ENCODE measurements at places on chromosomes 5 and 9. TPM values are rescaled to one million over a fixed set of nuclear protein-coding genes. Genes with fewer than 3 reads are reported as not detected.
A peak's percentile ranks its signal among the peaks of the same experiment; 100 is the strongest.

GRCh38 chr5:101435768-101436167 is 532.7 kb upstream of the ST8SIA4 start:
- DNase-seq, result no peak

DNA sequence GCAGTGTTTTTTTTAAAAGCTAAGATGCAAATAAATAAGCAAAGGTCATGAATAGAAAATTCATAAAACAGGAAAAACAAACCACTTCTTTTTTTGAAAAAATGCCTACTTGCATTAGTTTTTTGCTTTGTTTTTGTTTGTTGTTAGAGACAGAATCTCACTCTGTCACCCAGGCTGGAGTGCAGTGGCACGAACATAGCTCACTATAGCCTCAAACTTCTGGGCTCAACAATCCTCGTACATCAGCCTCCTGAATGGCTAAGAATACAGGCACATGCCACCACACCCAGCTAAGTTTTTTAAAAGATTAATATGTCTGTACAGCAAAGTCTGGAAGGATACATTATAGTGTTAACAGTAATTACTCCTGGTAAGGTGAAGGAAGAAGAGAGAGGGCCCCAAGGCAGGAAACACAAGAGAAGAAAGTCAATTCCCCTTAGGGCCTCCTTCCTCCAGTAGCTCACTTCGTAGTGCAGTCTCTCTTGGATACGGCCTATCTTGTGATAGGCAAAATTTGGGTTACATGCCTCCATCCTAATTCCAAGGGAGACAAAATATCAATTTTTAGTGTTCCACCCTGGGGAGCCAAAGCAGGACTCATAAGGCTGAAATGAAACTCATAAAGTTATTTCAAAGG is 15.3 kb downstream of the FAM169A start:
- DNase-seq, result no peak

- no peak for DNase-seq
Measured at GRCh38 chr5:58759745-58760144, 176.9 kb downstream of the RAB3C start.

- no peak for DNase-seq
Measured at GRCh38 chr5:81779125-81779915, 28.4 kb upstream of the SSBP2 start.

DNA sequence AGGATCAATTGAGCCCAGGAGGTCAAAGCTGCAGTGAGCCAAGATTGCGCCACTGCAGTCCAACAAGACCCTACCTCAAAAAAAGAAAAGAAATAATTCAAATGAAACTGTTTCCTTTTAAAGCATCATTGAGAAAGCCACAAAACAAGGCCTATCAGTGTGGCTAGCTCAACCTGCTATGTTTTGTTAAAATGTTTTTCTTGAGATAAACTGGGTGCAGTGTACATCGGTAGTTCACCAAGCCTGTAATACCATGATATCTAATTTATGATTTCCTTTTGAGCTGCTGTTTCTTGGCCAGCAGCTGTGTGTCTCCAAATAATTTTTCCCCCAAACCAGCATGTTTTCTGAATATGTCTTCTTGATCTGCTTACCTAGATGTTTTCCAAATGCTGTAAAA is 97.3 kb upstream of the GOLGA1 start:
- DNase-seq, result no peak

The LCN9 gene
- not detected for total RNA-seq

The QRFP gene
- not detected for total RNA-seq

The ANKRD34B gene
- total RNA-seq, result not detected

The OTULIN gene
- total RNA-seq, result 25.6 TPM

GRCh38 chr9:24073007-24073592 is 247.1 kb upstream of the ELAVL2 start:
- no peak for DNase-seq

- DNase-seq, result no peak
Measured at GRCh38 chr9:119441832-119442231, 72.6 kb upstream of the BRINP1 start.

DNA sequence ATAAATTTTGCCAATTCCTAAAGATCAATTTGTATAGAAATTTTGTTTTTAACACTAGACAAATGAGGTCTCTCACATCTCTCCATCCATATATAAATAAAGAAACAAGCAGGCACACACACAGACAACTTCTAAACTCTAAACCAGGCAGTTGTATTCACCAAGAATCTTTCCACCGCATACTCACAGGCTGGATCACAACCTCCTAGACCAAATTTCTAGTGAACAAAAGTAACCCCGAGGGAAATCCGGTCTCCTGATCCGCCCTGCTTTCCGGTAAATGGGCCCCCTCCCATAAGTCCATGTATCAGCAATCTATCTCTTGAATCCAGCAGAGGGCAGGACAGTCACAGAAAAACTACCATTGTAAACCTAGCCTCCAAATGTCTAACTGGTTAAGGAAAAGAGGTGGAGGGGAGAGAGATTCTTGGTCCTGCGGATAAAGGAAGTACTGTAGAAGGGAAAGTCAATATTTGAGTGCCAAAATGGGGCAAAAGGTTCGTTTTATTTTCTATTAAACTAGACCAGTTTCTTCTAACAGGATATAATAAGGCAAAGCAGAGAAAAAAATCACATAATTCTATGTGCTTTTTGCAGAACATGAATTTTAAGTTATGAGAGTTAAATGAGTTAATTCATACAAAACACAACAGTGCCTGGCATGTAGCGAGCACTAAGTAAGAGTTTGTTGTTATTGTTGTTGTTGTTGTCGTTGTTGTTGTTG is 4.8 kb upstream of the SMU1 start:
- peak; percentile 79 for DNase-seq

DNA sequence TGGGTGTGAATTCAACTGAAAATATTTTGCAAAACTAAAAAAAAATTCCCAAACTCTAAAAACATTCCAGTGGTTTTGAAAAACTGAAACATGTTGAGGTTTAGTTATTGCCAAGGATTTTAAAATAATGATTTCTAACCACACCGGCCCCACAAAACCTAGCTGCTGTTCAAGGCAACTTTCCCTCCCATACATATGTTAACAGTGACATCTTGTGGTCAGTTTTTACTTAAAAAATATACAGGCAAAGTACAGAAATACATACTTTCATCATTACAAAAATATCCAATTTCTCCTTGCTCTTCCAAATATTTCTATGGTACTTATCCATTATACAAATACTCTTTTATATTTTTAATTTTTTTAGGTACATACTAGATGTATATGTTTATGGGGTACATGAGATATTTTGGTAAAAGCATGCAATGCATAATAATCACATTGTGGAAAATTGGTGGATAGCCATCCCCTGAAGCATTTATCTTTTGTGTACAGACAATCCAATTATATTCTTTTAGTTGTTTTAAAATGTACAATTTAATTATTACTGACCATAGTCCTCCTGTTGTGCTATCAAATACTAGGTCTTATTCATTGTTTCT is 34.4 kb upstream of the MRPS30 start:
- peak; percentile 50 for DNase-seq

DNA sequence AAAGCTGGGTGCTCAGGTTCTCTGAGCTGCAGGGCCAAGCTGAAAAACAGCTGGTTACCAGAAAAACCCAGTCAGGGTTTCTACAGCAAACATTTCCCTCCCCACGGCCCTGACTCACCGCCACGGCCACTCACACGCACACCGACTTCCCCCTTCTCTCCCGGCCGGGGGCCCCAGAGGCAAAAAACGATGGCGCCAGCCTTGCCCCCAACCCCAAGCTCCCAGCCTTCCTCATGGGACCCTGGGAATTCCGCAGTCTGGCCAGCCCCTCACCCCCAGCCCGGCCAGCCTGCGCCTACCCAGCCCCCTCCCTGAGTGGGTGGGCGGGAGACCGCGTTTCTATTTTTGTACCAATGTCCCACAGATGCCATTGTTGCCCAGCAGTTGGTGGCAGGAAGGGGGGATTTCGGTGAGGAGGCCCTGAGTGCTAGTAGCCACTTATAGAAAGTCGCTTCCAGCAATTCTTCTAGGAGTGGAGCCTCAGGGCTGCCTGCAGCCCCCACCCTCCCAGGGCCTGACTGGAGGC is 18.4 kb downstream of the ENG start:
- no peak for DNase-seq

- no peak for DNase-seq
Measured at GRCh38 chr5:14495301-14495700, 86.3 kb upstream of the OTULINL start.

DNA sequence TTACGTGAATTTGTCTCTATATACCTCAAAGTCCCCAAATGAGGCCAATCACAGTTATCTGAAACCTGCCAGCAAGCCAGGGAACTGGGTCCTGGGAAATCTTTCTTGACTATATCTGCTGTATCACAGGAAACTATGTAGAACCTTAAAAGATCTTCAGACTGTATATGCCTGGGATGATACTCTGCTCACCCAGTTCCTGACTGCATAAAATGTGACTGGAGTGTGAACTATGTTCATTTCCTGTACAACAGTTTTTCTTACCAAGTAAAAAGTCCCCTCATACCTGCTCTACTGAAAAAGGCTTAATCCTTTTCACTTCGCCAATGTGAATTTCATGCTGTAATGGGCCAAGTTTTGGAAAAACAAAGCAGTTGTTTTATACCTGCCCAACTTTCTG is 162.9 kb downstream of the ELAVL2 start:
- no peak for DNase-seq

GRCh38 chr5:178441486-178442270 is 148.5 kb downstream of the COL23A1 start:
- DNase-seq, result no peak

- DNase-seq, result no peak
Measured at GRCh38 chr9:114072184-114073140, 5.6 kb downstream of the AMBP start.

DNA sequence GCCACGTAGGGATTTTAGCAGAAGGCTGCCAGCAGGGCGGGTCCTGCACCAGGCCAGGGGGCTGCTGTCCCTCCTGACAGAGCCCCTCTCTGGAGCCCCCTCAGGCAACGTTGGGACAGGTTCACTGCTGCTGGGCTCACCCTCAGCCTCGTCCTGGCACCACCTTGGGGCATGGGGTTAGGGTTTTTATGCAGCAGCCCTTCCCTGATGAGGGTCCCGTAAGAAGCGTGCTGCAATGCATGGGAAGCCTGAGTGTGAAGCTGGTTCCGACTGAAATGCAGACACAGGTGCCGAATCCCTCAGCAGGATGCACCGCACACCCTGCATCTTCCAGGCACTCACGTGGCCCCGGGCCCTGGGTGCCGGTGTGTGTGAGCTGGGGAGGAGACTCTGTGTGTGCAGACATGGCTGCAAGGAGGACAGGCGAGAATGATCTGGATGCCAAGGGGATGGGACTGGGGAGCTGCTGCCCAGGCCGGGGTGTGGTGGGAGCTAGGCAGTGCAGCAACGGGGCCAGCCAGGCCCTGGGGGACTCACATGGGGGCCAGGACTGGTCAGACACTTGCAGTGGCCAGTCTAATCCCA is 27.1 kb downstream of the ZDHHC11B start:
- no peak for DNase-seq

The F2RL1 gene
- total RNA-seq, result 2.1 TPM

- no peak for DNase-seq
Measured at GRCh38 chr5:135008981-135009735, 24.9 kb downstream of the PITX1 start.

GRCh38 chr5:127772531-127772930 is 69.3 kb downstream of the CCDC192 start:
- DNase-seq, result no peak

- DNase-seq, result no peak
Measured at GRCh38 chr5:147522435-147522834, 12.6 kb upstream of the DPYSL3 start.

The PAPPA gene
- total RNA-seq, result 43.0 TPM

GRCh38 chr5:109719978-109720377 is 30.3 kb downstream of the MAN2A1 start:
- DNase-seq, result no peak

GRCh38 chr5:66281294-66281693 is 137.2 kb downstream of the SREK1 start:
- DNase-seq, result no peak

The CKMT2 gene
- not detected for total RNA-seq

DNA sequence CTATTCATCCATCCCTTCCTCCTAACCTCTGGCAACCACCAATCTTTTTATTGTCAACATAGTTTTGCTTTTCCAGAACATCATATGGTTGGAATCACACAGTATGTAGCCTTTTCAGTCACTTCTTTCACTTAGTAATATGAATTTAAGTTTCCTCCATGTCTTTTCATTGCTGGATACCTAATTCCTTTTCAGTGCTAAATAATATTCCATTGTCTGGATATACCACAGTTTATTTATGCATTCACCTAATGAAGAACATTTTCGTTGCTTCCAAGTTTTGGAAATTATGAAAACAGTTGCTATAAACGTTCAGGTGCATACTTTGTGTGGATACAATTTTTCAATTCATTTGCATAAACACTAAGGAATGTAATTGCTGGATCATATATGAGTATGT is 70.7 kb upstream of the FNIP1 start:
- DNase-seq, result no peak

The PCDHGA8 gene
- total RNA-seq, result 1.4 TPM

GRCh38 chr9:71767163-71767775 is 1.0 kb downstream of the CEMIP2 start:
- no peak for DNase-seq

GRCh38 chr9:133735931-133736330 is 2.2 kb downstream of the SARDH start:
- no peak for DNase-seq

The NEUROG1 gene
- total RNA-seq, result not detected

DNA sequence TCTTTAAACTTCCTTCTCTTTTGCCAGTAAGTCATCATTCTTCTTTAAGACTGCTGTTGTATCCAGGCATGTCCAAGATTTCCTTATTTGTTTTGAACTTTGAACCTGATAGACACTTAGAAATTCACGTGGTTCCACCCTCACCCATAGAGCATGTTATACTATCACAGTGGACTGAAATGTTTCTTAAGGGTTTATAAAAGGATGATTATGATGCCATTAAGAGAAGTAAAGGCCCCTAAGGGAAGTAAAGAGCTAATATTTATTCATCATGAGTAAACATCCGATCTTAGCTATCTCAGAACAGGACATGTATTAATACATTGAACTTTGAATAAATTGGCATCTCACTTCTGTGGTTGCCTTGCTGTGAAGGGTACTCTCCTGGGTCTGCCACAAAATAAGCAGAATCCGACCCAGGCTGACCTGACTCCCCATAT is 49.8 kb downstream of the PRKACG start:
- peak; percentile 3 for DNase-seq

The PRDM9 gene
- total RNA-seq, result not detected

GRCh38 chr9:134735441-134736175 is 94.0 kb downstream of the COL5A1 start:
- DNase-seq, result no peak

GRCh38 chr5:67807439-67807888 is 408.1 kb upstream of the PIK3R1 start:
- no peak for DNase-seq

The PCDHA7 gene
- total RNA-seq, result not detected

DNA sequence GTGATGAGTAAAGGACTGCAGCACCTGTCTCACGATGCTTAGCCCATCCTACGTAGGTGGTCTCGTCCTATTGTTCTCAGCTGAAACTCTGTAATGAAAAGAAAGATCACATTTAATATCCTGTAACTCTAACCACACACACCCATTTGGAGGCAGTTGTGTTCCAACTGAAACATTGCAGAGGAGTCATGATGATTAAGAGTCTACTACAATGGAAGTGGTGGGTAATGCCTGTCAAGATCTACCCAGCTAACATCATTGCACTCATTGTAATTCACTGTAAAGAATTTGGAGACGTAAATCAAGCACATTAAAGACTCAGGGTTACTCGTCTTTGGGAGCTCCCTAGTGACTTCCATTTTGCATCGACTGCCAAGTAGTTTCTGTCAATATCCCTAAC is 106.0 kb upstream of the PTPN3 start:
- DNase-seq, result no peak

Data from NCI-H460 (cell line).